ENCODE measurements at places on chromosomes 7 and 10.

GRCh38 chr10:99880080-99880835 lies 97.8 kb downstream of the ABCC2 start:
- DNase-seq = no peak

DNA sequence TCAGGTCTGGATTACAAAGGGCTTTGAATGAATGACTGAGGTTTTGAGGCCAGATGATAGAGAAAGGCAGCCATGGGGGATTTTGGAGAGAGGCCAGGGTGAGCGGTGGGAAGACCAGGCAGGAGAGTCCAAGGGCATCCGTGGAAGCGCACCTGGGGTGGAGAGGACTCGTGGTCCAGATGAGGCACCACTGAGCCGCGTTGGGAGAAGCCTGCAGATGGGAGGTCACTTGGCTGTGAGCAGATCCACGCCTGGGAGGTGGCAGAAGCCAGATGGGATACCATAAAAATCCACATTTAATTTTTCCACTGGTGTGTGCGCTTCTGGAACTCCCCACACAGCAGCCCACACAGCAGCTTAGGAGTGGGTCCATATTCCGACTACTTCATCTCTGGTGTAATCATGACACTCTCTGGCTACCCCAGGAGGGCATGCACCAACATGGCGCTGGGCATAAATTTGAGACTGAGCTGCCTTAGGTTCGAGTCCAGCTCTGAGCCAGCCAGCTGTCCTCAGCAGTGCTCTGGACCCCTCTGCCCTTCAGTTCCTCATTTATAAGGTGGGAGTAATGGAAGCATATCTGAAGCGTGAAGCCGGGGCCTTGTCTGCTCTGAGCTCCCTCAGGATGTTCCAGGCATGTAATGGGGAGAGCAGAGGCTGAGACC lies 90.2 kb upstream of the FAM20C start:
- DNase-seq = no peak

DNA sequence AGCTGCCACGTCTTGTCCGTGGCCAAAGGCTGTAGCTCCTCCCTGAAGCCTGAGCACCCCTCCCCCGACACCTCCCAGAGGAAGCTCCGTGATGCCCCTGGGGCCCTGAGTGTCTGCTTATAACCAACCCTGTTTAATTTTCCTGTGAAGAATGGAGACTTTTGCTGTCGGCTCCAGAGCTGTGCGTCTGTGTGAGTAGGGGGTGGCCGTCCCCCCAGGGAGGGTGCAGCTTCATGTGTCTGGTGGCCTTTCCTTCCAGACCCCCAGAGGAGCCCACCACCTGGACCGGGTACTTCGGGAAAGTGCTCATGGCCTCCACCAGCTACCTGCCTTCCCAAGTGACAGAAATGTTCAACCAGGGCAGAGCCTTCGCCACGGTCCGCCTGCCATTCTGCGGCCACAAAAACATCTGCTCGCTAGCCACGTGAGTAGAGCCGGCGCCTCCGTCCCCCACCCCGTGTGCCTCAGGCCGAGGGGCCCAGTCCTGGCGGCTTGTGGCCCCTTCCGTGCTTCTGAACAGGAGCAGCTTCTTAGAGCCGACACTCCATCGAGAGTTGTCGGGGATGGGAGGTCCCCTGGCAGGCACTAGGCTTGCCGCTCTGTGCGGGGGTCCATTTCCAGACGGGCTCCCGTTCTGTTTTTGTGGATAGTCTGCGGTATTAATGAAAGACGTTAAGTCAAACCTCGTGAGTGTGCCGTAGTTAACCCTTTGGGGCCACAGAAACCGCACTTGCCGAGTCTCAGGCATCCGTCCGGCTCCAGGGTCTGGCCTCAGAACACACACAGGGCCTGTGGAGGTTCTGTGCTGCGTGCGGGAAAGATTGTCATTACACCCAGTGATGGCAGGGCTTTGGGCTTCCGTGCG lies 37.1 kb downstream of the WIPI2 start:
- DNase-seq = no peak

GRCh38 chr10:116783011-116783655 lies 40.8 kb upstream of the HSPA12A start:
- DNase-seq = no peak

DNA sequence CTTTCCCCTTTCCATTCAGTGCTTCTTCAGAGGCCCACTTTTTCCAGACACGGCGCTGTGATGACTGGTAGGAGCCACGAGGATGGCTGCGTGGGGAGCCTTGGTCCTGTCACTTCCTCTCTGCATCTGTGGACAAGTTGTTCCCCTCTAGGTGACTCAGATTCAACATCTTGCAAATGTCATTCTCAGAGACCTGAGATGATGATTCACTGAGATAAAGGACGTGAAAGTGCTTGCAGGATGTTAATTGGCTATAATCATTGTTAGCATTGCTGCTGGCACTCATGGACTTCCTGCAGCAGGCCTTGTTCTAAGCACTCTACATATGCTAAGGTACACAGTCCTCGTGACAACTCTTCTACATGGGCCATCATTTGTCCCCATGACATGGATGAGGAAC lies 489.8 kb upstream of the ZMIZ1 start:
- DNase-seq = no peak

DNA sequence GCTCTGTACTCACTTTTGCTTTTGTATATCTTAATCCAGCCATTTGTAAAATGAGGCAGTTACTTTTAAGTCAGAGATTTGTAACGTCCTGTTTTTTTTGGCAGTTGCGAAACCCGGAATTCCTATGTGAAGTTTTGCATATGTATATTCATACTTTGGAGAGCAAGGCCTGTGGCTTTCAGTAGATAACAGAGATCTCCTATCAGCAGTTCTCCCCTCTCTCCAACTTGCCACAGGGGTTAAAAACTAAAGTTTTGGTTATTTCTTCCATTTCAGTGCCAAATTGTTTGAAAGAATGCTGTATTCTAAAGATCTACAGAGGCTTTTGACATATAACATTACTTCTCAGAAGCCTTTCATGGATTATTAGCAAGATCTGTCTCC lies 102.4 kb downstream of the EXOC4 start:
- DNase-seq = no peak

- no peak for DNase-seq
These were observed 414.6 kb upstream of the NPVF start for GRCh38 chr7:25642849-25643248.

DNA sequence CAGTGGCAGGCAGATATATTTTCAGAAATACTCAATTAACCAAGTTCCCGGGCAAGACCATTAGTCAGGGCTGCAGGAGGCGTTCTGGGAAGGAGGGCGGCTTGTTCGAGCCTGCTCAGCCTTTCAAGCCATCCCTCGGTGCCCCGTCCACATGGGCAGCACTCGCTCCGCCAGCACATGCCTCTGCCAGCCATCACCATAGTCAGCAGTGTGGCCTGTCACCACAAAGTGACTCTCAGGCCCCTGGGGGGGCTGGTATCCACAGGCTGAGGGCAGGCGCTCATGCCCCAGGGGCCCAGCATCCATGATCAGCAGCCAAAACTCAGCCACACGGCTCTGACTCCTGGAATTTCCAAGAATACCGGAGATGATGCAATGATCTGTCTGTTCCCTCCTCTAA lies 81.9 kb downstream of the CHST15 start:
- DNase-seq = no peak

GRCh38 chr10:20117471-20117870 lies 301.2 kb downstream of the PLXDC2 start:
- DNase-seq = no peak

DNA sequence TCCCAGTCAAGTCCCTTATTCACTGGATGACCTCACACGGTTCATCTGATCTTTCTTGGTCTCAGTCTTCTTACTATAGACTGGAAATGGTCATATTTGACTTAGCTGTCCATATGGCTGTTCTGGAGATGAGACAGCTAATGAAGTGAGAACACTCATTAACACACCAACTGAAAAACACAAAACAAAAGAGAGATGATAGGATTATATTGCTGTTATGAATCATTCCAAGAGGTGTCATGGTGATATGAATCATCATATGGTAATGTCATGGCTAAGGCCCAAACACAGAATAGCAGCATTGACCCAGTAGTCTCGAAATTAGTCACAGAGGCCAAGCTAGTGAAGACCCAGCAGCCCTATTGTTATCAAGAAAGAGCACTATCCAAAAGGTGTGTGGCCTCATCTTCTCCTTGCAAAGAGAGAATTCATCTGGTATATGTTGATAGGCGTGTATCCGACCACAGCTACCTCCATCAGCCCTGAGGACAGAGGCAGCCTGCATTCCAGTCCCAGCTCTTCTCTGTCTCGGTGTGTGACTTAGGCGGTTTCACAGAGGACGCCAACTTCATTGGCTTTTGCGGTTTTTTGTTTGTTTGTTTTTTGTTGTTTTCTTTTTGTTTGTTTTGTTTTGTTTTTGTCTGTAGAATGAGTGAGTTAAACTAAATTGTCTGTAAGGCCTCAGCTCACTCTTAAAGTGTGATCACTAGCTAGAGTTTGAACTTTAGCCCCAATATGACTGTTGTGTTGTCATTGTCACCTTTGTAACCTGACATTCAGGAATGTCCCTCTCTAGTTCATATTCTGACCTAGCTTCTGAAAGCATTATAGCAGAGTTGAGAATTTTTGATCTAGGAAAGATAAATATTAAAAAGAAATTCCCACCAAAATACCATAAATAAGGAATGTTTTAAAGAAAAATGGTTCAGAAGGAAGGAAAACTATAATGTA lies 97.4 kb upstream of the PDCD4 start:
- DNase-seq = no peak

DNA sequence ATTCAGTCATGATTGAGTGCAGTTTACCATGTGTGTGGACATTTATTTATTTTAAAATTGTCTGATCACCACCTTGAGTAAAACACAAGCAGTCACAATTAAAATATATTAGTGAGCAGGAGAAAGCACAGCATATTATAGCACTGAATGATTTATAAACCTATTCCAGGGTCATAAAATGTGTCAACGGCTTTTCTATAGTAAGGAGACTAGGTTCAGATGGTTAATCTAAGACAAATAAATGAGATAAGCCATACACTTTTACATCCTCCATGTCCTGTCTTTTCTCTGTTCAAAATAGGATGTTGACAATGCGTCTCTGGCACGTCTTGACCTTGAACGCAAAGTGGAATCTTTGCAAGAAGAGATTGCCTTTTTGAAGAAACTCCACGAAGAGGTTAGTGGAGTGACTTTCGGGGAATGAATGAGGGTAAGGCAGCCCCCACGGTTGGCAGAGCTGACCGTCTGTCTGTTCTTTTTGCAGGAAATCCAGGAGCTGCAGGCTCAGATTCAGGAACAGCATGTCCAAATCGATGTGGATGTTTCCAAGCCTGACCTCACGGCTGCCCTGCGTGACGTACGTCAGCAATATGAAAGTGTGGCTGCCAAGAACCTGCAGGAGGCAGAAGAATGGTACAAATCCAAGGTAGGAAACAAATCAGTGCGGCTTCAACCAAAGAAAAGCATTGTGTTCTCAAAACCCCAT lies 5.4 kb downstream of the VIM start:
- no peak for DNase-seq

DNA sequence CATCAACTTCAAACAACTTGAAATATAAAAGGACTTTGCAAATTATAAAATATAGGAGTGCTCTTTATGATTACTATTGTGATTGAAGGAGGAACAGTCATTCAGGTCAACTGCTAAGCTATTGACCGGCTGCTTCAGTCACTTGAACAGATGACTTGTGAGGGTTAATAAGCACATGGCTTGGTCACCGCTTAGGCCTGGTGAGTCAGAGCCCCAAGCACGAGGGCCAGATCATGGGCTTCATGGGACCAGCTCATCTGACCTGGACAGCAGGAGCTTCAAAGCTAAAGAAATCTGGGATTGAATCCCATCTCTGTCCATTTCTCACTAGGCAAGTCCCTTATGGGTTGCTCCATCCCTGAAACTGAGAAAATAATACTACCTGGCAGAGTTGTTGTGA lies 60.4 kb upstream of the ADO start:
- no peak for DNase-seq

GRCh38 chr7:51428217-51428887 lies 111.7 kb upstream of the COBL start:
- no peak for DNase-seq

- no peak for DNase-seq
These were observed 3.6 kb downstream of the PCBD1 start for GRCh38 chr10:70884741-70885140.

DNA sequence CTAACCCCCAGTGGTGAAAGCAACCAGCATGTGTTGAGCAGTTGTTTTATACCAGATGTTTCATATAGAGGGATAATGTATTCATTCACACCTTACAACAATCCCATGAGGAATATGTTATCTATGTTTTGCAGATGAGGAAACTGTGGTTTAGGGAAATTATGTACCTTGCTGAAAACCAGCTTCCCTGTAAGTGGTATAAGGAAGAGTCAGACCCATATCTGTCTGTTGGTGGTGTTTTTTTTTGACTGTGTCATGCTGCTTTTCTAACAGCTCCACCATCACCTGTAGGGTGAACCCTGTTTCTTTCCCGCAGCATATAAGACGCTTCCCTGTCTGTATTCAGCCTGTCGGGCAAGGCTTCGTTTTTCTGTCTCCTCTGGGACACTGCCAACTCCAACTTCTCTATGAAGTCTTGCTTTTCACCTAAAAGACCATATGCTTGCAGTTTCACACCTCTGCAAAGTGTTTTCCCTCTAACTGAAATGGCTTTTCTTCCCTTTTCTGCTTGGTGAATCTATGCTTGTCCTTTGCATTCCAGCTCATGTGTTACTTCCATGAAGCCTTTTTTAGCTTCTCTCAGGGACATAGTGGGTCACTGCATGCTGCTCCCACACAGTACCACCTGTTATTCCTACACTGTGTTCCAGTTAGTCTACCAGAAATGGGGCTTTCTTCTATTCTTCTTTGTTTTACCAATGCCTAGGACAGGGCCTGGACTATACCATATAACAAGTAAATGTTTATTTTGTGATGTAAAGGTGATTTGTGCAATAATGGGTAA lies 92.8 kb downstream of the ST7 start:
- no peak for DNase-seq

DNA sequence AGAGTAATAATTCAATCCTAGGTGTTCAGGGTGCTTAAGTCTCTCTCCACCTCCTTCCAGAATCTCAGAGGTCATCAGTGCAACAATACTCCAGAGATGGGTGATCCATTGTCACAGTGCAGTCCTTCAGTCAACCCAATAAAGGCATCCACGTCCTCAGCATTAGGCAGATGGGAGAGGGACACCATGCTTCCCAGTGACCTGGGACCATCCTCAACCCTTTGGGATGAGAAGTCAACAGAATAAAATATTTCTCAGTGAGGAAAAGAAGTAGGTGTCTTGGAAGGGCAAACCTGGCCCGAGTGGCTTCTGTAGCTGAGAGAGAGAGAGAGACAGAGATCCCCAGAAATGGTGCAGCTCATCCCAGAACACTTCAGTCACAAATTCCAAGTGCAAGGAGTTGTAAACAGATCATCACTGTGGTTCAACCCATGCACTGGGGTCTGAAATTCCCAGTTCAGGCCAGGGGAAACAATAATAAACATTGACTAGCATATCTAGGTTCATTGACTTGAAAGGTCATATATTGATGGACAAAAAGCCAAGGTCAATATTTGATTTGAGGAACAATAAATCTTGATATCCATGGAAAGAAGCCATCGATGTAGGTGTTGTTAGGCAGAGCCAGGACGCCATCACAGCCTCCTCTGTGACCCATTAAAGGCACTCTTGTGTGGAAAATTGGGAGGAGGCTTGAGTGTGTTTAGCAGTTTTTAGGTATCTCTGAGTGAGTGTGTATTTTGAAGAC lies 256.0 kb upstream of the ZMIZ1 start:
- no peak for DNase-seq

- DNase-seq = no peak
These were observed 353.8 kb downstream of the GPR37 start for GRCh38 chr7:124411796-124412195.

All from stimulated activated CD4-positive, alpha-beta T cell treated with anti-CD3 and anti-CD28 coated beads, Interleukin-15, amount 100 ng/mL, for 1 hour (primary cell).